Activated T-helper 2 cell treated with anti-CD3 and anti-CD28 coated beads, Interferon-gamma antibody, Interleukin-2, Interleukin-4, amounts not matched to agents 10 μg/mL and 5 μg/mL and 100 μg/mL, durations not matched to agents 14 hours and 24 hours and 36 hours (primary cell): ENCODE measurements at places on chromosomes 3 and 15. TPM values are rescaled to one million over a fixed set of nuclear protein-coding genes. Genes with fewer than 3 reads are reported as not detected.

Gene LRRC34
- total RNA-seq: 5.6 and 5.9 TPM in 2 replicates

Gene SLC22A13
- 0.51 and 0.78 TPM in 2 replicates for total RNA-seq

Gene TP63
- 5.1 and 5.6 TPM in 2 replicates for total RNA-seq

Gene ST3GAL6
- total RNA-seq: 0.05 and 0.44 TPM in 2 replicates

Gene EFHB
- total RNA-seq: 0.94 TPM in 1 of 2 replicates, not detected in the other

Gene IL20RB
- 1.3 TPM in 2 replicates for total RNA-seq

Gene NUDT16
- total RNA-seq: 10.2 TPM in 2 replicates

Gene CPNE4
- not detected in 2 replicates for total RNA-seq

DNA sequence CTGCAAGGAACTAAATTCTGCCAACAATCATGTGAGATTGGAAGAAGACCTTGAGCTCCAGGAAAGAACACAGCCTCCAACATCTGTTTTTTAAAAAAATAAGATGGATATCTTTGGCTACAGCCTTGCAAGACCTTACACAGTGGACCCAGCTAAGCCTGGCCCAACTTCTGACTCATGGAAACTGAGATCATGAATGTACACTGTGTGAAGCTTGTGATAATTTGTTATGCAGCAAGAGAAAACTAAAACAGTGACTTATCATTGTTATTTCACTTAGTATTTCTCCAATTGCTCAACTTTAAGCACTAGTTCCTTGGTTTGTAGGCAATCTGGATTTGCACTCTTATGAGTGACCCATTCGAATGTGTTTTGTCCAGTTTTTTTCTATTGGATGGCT, 29.3 kb downstream of the SHQ1 start:
- no peak for DNase-seq

GRCh38 chr3:54837964-54838363, 89.9 kb downstream of the LRTM1 start:
- no peak for DNase-seq

- DNase-seq: no peak
Measured at GRCh38 chr3:88000853-88001252, 58.0 kb downstream of the CGGBP1 start.

GRCh38 chr3:98603580-98603979, 10.2 kb upstream of the CPOX start:
- no peak for DNase-seq

GRCh38 chr15:100520132-100520921, 8.4 kb downstream of the CERS3 start:
- DNase-seq: no peak

DNA sequence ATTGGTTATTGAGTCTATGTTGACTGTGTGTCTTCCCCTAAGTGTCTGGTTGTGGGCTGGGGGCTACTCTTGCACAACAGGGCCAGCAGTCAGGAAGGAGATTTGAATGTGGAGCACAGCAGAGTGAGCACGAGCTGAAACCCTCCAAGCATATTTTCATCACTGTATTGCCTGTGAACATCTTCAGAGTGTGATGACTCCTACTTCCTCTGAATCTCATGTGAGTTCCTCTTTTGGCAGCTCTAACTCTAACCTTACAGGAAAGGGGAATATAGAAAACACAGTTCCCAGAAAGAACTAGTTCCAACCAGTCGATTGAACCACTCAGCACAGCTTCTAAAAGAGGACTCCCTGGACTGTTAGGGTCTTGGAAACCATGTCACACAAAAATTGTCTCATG, 211.6 kb downstream of the RAP2B start:
- DNase-seq: no peak

DNA sequence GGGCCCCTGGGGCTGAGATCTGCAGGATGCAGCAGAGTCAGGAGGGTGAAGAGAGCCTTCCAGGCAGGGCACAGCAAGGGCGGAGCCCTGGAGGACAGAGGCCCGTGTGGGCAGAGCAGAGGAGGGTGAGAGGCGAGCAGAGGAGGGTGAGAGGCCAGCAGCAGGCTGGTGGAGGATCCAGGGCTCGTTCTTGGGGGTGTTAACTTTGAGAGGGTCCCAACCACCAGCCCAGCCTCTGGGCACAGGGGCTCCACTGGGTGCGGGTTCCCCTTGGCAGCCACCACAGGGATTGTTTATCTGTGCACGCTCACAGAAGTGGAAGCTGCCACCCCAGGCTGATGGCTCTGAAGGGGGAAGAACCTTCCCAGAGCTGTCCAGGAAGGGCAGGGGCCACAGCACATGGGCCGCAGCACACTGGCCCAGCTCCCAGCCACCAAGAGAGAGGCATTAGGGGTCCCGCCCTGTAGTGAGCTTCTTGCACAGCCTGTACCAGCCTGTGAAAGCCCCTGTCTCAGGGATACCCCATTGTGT, 9.3 kb upstream of the PLXND1 start:
- DNase-seq: no peak

GRCh38 chr3:160247766-160248165, 22.5 kb downstream of the C3orf80 start:
- no peak for DNase-seq

DNA sequence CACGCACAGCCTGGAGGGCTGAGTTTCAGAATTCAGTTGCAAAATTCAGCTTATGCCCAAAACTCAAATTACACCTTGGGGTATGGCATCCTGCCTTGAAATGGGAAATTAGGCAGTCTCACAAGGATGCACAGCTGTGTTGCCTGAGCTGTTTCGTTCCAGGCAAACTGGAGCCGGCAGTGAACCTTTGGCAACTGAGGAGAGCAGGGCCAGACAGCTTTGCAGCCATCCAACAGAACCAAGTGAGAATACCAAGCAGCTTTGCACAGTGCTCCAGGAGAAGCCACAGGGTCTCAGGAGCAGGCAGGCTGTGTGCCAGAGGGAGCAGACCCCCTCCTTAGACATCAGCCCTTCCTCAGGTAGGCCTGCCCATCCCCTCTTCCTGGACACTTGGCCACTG, 32.5 kb upstream of the BFSP2 start:
- no peak for DNase-seq

GRCh38 chr3:176623468-176624150, 573.7 kb downstream of the TBL1XR1 start:
- no peak for DNase-seq

GRCh38 chr3:3074551-3075257, 35.5 kb downstream of the IL5RA start:
- no peak for DNase-seq

DNA sequence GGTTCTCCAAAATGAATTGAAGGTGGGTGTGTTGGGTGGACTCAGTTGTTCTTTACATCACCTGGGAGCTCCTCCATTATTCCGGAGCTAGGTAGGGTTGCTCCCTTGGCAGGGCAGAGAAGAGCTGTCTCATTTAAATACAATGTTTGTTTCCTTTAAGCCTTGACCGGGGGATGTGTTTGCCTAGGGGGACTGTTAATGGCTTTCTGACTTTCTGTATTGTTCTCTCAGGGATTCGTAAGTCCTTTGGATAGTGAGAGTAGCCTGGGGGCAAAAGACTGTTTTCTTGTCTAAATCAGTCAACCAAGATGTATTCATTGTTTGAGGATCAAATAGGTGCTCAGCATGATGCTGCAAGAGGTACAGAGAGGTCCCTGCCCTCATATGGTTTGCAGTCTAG, 71.1 kb downstream of the CDAN1 start:
- no peak for DNase-seq

- DNase-seq: no peak
Measured at GRCh38 chr15:43913941-43914340, 87.1 kb downstream of the WDR76 start.

DNA sequence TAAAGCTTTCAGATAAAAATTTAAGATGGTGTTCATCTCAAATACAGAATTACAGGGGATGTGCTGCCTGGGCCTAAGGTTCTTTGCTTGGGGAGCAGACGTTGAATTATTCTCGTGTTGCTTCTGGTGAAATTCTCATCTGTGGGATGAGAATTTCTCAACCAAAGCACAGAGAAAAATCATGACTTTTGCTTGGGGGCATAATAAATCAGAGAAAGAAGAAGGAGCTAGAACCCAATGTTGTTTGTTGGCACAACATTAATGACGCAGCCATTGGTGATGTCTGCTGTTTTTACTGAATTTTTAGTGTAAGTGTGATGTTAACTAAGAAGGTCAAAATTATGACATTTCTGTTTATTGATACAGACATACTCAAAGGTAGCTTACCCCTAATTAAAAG, 35.7 kb downstream of the P3H2 start:
- no peak for DNase-seq
